ENCODE measurements at places on chromosomes 7 and 10. TPM values are rescaled to one million over a fixed set of nuclear protein-coding genes. Genes with fewer than 3 reads are reported as not detected.

- DNase-seq, result no peak
These were observed 57.5 kb downstream of the COL17A1 start for GRCh38 chr10:104028146-104028545.

DNA sequence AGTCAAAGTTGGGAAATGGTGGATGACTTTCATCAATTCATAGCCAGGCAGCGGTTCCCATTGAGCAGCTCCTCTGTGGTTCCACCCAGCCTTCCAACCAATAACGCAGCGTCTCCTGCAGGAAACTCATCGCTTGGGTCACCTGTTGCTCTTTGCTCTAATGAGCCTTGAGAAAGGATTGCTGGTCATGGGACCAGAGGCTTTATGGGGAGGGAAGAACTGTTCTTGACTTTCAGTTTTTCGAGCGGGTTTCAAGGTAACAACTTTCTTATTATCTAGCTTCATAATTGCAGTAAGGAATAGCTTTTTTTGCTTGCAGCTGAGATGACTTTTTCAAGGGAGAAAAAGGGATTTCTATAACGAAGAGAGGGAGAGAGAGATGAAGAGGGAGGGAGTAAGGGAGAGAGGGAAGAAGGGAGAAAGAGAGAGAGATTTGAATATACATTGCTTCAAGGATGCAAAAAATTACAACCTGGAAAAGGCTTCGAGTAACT, 405 bp upstream of the ENTPD1 start:
- no peak for DNase-seq

DNA sequence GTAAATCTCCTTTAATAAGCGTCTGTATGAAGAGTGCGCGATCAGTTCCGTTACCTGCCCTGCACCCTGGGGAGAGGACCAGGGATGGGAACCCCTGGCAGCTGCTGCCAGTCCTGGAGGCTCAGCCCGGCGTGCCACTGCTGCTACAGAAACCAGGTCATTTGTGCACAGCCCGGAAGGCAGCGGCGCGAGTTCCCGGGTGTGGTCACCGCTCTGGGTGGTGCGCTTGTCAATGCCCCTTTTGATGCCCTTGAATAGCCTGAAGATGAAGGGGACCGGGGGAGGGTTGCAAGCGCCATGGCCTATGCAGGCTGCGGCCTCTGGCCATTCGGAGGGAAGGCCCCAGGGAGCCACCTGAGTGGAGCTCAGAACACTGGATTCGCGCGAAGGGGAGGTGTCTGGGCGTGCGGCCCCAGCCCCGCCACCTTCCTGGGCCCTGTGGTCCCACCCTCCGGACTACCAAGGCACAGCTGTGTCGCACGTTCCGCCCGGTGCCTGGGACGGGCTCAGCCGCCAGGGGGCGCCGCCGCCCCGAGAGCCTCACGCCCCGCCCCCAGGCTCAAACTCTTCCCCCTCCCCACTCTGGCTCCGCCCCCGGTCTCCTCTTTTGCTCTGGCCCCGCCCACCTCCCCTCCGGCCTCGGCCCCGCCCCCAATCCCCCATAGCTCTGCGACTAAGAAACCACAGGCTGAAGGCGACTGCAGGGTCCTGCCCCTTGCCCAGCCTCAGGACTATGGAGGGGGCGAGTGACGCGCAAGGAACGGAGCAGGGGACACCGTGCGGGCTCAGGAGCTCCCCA, 16.5 kb downstream of the AP5Z1 start:
- DNase-seq, result peak; percentile 48

GRCh38 chr7:26619348-26619984, 244.9 kb downstream of the SKAP2 start:
- no peak for DNase-seq

- no peak for DNase-seq
These were observed 103.9 kb downstream of the LRRC4 start for GRCh38 chr7:127927348-127927696.

DNA sequence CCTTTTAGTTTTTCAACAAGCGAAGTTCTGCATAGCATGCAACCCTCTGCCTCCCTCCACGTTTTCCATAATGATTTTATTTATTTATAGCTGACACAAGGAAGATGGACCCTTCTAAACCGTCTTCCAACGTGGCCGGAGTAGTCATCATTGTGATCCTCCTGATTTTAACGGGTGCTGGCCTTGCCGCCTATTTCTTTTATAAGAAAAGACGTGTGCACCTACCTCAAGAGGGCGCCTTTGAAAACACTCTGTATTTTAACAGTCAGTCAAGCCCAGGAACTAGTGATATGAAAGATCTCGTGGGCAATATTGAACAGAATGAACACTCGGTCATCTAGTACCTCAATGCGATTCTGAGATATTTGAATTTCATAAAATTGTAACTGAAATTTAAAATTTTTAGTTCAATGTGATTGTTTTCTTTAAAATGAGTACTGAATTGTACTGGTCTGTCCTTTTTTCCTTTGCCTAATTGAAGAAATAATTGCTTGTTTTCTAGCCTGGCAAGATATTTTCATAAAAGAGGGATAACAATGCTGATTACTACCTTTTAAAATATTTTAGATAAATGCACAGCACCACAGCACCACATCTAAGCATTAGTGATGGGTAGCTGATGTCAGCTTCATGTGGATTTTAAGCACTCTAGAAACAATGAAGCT, 41.5 kb upstream of the SLC39A12 start:
- no peak for DNase-seq

- no peak for DNase-seq
These were observed 858.7 kb downstream of the CCSER2 start for GRCh38 chr10:85187047-85187446.

CD36 gene
- total RNA-seq, result 2,312 TPM

GDF2 gene
- not detected for total RNA-seq

GARIN1A gene
- 2.6 TPM for total RNA-seq

Measured in omental fat pad (tissue), 4 donors.